ENCODE measurements at places on chromosomes 13 and 19.

- DNase-seq, result no peak
Observed at GRCh38 chr13:46119883-46120614, 15.2 kb upstream of the CPB2 start.

DNA sequence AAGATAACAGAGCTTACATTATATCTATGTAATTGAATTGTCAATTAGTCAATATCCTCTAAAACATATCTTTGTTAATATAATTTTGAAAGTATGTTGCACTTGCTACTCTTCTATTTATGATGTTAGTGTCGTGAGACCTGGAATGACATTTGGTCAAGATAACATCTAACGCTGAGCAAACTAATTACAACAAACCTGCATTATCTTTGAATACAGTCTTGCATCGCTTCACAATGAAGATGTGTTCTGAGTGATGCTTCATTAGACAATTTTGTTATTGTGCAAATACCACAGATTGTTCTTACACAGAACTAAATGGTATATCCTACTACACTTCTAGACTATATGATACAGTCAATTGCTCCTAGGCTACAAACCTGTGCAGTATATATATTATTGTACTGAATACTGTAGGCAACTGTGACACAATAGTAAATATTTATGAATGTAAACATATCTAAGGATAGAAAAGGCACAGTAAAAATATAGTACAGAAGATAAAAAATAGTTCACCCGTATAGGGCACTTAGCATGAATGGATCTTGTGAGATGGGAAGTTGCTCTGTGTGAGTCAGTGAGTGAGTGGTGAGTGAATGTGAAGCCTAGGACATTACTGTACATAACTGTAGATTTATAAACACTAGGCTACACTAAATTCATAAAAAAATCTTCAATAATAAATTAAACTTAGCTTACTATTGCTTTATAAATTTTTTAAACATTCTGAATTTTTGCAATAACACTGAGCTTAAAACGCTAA, 1773.8 kb downstream of the PCDH9 start:
- DNase-seq, result no peak

GRCh38 chr13:109677206-109677605, 109.2 kb downstream of the IRS2 start:
- no peak for DNase-seq

- peak; percentile 56 for DNase-seq
Observed at GRCh38 chr19:53881482-53882390, at the start of gene PRKCG. Gene PRKCG (plus strand): TSS chr19:53882197. CDS start chr19:53882495, 298 bp downstream.

DNA sequence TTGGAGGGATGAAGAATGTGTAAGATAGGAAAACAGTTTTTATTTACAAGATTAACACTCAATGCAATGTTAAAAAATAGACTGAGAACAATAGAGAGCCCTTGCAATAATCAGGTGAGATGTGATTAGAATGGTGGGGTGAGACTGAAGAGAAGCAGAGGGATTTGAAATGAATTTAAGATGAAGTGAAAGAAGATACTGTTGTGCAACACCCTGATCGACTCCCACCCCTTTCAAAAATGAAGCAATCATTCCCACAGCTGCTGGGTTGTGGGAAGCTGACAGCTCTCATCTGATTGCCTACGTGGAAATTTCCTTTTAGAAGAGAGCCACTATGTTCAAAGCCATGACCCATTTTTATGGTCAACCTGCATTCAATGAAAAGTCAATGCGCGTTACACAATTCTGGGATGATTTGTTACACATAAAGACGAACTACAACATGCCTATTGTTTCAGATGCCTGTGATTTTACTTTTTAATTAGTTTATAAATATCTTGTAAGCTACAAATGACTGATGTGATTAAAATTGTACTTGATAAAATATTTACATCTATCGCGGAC, 1374.8 kb downstream of the PCDH9 start:
- no peak for DNase-seq

- no peak for DNase-seq
Observed at GRCh38 chr13:20960663-20961309, 58.2 kb upstream of the XPO4 start.

GRCh38 chr19:1171755-1172352, 2.2 kb downstream of the SBNO2 start:
- no peak for DNase-seq

DNA sequence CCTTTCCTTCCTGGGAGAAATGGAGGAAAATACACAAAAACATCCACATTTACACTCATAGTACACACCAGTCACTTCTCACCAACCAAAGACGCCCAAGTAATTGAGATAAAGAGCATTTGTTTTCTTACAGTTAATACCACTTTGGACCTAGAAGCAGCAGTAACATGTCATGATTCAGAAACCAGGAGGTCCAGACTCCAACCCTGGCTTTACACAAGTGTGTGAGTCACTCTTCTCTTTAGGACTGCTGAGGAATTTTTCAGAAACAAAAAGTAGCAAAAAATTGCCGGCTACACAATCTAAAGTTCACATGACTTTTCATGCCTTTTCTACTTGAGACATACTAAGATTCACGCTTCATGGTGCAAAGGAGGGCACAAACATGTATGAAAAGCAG, 42.1 kb downstream of the TUBGCP3 start:
- no peak for DNase-seq

- no peak for DNase-seq
Observed at GRCh38 chr13:99553033-99553432, 51.8 kb downstream of the TM9SF2 start.

GRCh38 chr13:70310396-70311119, 202.3 kb upstream of the KLHL1 start:
- no peak for DNase-seq

DNA sequence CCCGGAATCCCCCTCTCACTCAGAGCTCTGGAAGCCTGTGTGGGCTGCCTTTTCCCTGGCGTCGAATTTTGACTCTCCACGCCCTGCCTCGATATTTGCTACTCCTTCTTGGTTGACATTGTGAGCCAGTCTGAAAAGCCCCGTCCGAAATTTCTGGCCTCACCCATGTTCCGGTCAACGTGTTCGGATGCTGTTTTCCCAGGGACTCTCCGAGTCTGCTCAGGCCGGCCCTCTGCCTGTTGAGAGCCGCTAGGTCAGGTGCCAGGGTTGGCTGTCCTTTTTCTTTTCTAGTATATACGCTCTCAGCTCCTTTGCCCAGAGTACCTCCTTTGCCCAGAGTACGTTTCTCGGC, 6.8 kb upstream of the DGKH start:
- DNase-seq, result peak; percentile 43

- DNase-seq, result no peak
Observed at GRCh38 chr13:83414393-83414792, 467.9 kb downstream of the SLITRK1 start.

DNA sequence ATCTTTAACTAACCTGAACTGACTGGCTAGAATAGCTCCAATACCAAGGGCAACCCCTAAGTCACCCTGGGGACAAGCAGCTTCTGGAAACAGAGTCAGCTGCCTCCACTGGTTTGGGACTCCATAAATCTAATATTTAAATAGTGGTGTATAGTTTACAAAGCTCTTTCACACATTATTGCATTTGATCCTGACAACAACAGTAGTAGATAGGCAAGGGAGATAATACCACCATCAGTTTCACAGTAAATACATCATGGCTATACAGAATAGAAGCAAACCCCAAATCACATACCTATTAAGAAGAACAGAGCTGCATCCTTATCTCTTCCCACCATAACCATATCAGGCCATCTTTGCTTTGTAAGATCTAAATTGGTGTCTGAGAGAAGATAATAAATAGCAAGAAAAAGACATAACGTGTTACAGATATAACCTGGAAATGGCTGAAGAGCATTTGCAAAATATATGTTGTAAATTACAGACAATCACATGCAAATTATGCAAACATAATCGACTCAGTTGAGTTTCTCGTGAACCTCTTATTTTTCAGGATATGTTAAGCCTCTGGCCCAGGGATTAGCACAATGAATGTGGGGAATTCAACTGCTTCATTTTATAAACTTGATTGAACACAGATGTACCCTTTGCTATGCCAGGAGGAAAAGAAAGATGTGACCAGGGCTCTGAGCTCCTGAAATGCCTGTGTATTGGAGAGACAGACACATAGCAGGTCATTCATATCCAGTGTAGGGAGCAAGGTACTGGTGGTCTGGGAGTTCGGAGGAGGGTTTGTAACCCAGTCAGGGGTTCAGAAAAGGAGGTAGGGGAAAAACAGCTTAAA, 142.5 kb downstream of the SLC7A1 start:
- no peak for DNase-seq

GRCh38 chr19:2887391-2887914, 13.3 kb upstream of the ZNF57 start:
- no peak for DNase-seq

DNA sequence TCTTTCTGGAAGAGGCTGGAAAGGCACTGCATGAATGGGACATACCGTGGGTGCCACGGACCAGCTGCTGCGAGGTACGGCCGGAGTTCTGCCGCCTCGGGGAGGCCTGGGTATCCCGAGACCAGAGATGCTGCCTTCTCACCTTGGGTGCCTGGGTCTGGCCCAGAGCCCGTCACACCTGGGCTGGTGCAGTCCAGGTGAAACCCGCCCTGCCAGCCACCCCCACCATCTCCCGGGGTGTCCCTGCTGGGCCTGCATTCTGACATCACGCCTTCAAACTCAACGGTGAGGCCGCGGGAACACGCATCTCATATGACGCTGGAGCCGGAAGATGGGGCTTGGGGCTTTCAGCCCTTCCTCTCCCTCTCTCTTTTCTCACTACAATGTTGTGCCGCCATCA, 98.0 kb downstream of the GADD45B start:
- DNase-seq, result no peak

- DNase-seq, result no peak
Observed at GRCh38 chr19:14916848-14917247, 24.4 kb upstream of the OR7C2 start.

DNA sequence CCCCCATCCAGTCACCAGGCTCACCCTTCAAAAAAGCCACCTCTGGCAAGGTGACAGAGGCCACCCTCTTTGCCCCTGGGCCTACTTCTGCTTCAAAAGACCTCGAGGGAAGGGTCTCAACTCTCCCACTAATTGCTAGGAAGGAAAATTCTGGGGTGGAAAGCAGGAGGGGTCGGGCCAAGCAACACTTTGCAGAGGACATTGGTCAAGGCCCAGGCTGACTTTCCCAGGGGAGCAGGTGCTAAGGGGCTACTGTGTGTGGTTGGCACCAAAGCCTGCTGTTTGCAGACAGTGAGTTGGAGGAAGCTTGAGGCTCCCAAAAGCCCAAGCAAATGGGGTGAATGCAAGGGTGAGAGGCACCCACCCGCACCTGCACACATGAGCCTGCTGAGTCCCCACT, 28.6 kb upstream of the VSTM2B start:
- no peak for DNase-seq

DNA sequence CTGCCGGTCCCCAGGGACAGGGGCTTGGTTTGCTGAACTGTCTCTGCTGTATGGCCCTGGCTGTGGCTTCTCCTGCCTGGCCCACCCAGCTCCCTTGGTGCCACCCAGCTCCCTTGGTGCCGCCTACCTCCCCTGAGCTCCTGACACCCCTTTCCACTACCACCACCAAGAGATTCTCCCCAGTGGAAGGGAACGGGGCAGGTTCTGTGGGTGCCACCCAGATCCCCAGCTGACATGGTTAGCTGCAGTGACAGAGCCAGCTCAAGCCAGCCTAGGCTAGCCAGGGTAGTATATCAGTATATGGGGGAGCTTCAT, 28.5 kb upstream of the POP4 start:
- no peak for DNase-seq

DNA sequence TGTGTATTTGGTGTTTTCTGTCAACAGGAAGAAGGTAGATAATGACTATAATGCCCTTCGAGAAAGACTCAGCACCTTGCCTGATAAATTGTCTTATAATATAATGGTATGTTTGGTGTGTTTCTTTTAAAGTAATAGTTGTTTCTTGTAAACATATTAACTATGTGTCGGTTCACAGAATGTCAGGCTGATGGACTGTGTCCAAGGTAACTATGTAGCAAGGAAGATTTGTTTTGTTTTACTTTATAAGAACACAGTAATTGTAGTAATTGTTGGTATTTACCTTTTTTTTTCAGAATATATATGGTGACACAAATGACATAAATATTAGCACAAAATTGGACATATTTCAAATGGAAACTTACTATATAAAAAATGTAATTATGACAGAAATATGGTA, 43.2 kb downstream of the URI1 start:
- no peak for DNase-seq

DNA sequence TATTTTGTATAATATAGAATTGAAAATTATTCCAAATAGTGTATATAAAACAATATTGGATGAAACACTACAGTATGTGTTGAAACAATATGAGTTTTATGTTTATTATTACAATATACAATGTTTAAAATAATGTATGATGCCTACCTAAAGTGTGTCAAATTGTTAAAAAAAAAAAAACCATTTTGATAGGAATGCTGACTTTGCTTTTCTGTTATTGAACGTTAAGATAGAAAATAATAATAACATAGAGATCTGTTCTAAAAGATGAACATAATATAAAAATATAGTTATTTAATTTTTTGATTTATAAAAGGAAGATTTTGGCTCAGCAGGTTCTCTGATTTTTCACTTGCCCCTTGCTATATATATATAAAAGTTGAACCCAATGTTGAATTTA, 474.6 kb upstream of the ATXN8OS start:
- DNase-seq, result no peak

DNA sequence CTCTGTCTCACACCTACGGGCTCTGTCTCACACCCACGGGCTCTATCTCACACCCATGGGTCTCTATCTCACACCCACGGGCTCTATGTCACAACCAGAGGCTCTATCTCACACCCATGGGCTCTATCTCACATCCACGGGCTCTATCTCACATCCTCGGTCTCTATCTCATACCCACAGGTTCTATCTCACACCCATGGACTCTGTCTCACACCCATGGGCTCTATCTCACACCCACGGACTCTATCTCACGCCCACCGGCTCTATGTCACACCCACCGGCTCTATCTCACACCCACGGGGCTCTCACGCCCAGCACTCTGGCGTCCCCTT, 73.9 kb downstream of the COL4A2 start:
- no peak for DNase-seq

- no peak for DNase-seq
Observed at GRCh38 chr13:101681834-101682233, 229.4 kb downstream of the ITGBL1 start.

GRCh38 chr19:2225415-2226050, 10.6 kb downstream of the PLEKHJ1 start:
- no peak for DNase-seq

All from GM06990 (cell line).